ENCODE measurements at places on chromosomes 7 and 10. TPM values are rescaled to one million over a fixed set of nuclear protein-coding genes. Genes with fewer than 3 reads are reported as not detected.

- no peaks in the 10 kb centered on the region for H3K27me3 ChIP-seq
- no peaks in the 10 kb centered on the region for H3K4me1 ChIP-seq
- no peak overlapping the region for H3K27ac ChIP-seq
- DNase-seq, result no peak
- H3K4me3 ChIP-seq, result no peak overlapping the region
- H3K36me3 ChIP-seq, result no peaks in the 10 kb centered on the region
These were observed 68.5 kb downstream of the CCDC71L start for GRCh38 chr7:106592282-106593027.

CC2D2B gene
- 1.6 TPM for total RNA-seq

DNA sequence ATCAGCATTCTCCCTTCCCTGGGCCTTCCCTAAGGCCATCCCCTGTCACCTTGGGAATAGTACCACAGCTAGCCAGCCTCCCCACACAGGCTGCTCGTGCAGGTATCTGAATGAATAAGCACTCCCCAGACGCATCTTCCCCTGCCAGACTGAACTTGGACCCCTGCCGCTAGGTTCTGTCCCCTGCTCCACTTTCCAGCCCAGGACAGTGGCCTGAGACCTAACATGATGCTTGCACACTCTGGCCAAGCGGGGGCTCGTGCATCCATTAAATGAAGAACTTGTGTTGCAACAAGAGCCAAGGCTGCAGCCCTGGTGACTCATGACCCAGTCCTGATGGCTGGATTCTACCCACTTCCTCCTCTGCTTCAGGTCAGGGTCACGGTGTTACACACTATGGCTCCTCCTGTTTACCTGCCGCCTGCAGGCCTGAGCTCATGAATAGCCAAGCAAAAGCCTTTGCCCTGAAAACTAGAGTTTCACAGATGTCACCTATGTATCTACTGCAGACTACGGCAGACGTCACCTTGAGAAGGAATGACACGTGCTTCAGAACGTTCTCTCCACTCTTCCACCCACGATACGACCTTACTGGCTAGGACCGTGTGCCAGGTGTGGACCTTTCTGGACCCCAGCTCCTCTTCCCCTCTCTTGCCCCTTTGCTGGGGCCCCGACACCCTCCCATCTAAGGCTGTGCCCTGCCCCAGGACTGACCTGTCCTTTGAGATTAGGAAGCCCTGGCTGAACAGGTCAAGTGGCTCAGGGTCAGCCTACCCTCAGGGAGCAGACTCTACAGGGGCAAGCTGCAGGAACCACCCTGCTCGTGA lies 6.5 kb downstream of the ASB13 start:
- no peaks in the 10 kb centered on the region for H3K4me1 ChIP-seq
- no peak overlapping the region for H3K4me3 ChIP-seq
- DNase-seq, result no peak
- no peaks in the 10 kb centered on the region for H3K36me3 ChIP-seq
- H3K27ac ChIP-seq, result no peak overlapping the region

SPDYE2B gene
- total RNA-seq, result not detected

GRCh38 chr7:114100810-114101209 lies 182.0 kb upstream of the PPP1R3A start:
- no peak overlapping the region for H3K4me3 ChIP-seq
- DNase-seq, result no peak
- peaks cover 3% of the 10 kb centered on the region for H3K4me1 ChIP-seq
- H3K27me3 ChIP-seq, result no peaks in the 10 kb centered on the region
- no peaks in the 10 kb centered on the region for H3K36me3 ChIP-seq

SORBS1 gene
- 1,253 TPM for total RNA-seq

SYT15 gene
- 3.2 TPM for total RNA-seq

BET1 gene
- total RNA-seq, result 13.8 TPM

DNA sequence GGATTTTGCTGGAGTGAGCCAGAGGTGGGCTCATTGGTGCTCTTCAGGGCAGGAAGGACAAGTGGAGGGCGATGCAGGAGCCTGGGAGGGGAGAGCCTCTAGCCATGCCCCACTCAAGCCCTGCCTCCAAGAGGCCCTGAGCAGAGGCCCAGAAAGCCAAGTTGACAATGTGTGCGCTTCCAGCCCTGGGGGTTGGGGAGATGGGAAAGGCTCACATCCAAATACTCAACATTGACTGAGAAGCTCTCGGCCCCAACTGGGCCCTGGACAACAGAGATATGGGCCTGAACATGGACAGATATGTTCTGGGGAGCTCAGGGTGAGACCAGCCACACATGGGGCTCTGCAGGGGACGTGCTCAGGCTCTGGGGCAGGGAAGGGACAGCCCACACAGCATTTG lies 39.0 kb downstream of the FRMPD2 start:
- no peaks in the 10 kb centered on the region for H3K27me3 ChIP-seq
- no peaks in the 10 kb centered on the region for H3K4me1 ChIP-seq
- H3K36me3 ChIP-seq, result no peaks in the 10 kb centered on the region
- H3K27ac ChIP-seq, result no peak overlapping the region

- no peaks in the 10 kb centered on the region for H3K27me3 ChIP-seq
- no peak overlapping the region for H3K27ac ChIP-seq
- peaks cover 15% of the 10 kb centered on the region for H3K36me3 ChIP-seq
These were observed 30.3 kb downstream of the ZNF775 start for GRCh38 chr7:150409300-150410030.

WDR86 gene
- total RNA-seq, result 0.17 TPM

- DNase-seq, result no peak
- H3K4me1 ChIP-seq, result peaks cover 35% of the 10 kb centered on the region
- H3K4me3 ChIP-seq, result peak overlapping the region; percentile 30
- peak overlapping the region; percentile 57 for H3K27ac ChIP-seq
These were observed 8.9 kb upstream of the DYNC2I1 start for GRCh38 chr7:158847451-158847866.
